ENCODE measurements at places on chromosomes 3 and 15.

- no peak for DNase-seq
Observed at GRCh38 chr15:60774829-60775463, 296.0 kb upstream of the ICE2 start.

GRCh38 chr15:65888981-65889380, 19.7 kb downstream of the RAB11A start:
- DNase-seq, result no peak

DNA sequence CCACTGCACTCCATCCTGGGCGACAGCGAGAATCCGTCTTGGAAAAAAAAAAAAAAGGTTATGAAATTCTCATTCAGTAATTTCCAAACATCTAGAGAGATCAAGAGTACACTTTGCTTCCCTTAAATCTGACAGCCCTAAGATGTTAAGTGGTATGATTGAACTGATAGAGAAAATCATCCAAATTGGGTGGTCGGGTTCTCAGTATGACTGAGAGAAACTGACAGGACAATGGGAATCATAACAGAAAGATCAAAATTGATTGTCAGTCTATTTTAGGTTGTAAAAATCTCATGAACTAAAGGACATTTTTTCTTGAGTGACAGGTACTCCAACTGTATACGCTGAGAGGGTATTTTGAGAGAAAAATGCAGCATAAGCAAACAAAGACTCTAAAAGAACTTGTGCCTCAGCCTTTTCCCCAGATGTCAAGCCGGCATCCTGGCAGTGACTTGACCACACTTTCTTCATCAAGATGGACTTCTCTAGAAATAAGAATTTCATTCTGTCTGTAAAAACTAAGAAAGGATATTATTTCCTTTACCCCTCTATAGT, 65.8 kb downstream of the MYO5A start:
- no peak for DNase-seq

DNA sequence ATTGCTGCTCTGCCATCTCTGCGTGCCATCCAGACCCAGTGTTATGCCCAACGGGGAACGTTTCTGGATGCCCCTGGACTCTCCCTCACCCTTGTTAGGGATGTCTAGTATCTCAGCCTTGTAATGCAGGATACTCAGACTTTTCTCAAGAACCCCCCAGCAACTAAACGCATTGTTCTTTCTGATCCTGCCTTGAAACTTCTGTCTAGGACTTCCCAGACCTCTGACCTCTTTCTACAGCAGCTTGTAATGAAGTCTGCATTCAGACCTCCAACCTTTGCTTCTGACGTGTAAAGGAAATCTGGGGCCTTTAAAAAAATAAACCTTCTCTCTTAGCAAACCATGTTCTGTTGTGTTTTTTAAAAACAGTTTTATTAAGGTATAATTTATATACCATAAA, 139.5 kb downstream of the KCNAB1 start:
- DNase-seq, result no peak

GRCh38 chr3:116647996-116648395, 61.6 kb upstream of the TUSC7 start:
- no peak for DNase-seq

- no peak for DNase-seq
Observed at GRCh38 chr3:136990826-136991225, 33.0 kb downstream of the IL20RB start.

- DNase-seq, result no peak
Observed at GRCh38 chr3:169054471-169054870, 609.0 kb downstream of the MECOM start.

DNA sequence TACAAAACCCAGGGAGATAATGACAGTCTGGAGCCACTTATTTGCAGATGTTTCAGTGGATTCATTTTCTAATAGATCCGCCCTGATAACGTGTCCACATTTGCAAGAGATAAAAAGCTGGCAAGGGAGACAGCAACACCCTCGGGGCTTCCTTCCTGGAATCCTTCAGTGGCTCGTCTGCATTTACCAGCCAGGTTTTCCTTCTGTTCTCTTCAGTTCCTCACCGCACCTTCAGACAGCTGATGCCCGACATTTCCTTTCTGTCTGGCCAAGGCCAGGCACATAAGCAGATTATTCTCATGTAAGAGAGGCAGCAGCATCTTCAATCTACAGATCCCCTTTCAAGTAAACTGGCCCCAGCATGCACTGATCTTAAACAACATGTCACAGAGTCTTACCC, 56.2 kb upstream of the SPATA12 start:
- DNase-seq, result no peak

DNA sequence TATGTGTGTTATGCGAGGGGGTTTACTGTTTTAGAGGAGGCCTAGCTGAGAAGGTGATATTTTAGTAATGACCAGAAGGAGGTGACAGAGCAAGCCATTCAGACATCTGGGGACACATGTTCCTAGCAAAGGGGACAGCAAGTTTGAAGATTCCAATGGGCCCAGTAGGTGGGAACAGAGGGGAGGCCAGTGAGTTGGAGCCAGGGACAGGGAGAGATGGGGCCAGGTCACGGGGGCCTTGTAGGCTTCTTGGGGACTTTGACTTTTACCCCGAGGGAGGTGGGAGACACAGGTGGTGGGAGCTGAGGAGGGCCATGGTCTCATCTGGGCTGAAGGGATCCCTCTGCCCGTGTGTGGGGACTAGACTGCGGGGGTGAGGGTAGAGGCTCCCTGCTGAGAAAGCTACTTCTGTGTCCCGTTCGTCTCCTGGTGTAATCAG, 72.5 kb downstream of the MGLL start:
- peak; percentile 46 for DNase-seq

- DNase-seq, result peak; percentile 24
Observed at GRCh38 chr3:79521221-79521848, 246.5 kb downstream of the ROBO1 start.

GRCh38 chr3:18122264-18122663, 302.9 kb downstream of the SATB1 start:
- no peak for DNase-seq
